ENCODE measurements at places on chromosomes 1 and 21. TPM values are rescaled to one million over a fixed set of nuclear protein-coding genes. Genes with fewer than 3 reads are reported as not detected.

DNA sequence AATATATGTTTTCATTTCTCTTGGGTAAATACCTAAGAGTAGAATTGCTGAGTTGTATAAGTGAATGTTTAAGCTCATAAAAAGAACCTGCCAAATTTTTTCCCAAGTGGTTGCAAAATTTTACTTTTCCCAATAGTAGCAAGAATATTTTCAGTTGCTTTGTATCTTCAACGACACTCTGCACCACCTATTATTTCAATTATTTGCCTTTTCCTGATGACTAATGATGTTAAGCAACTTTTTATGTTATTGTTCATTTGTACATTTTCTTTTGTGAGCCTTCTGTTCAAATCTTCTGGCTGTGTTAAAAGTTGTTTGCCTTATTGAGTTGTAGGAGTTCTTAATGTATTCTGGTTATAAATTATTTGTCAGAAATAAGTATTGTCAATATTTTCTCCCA lies 299.1 kb upstream of the NRIP1 start:
- no peak for DNase-seq

SEMA6C gene
- total RNA-seq, result 3.9 TPM

DNA sequence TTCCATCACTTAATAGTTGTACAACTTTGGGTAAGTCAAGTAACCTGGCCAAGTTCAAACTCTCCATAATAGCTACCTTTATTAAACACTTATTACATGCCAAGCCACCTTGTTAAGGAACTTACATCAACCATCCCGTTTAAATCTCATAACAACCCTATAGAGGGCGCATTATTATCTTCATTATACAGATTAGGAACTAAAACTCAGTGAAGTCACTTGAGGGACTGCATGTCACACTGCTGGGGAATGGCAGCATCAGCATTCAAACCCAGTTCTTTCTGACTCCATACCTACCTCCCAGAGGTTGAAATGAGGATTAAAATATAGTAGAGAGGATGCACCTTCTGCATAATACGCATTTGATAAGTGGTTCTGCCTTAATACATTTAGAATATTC lies 47.1 kb upstream of the PLA2G2C start:
- no peak for DNase-seq

GRCh38 chr1:13667691-13668090 lies 32.3 kb upstream of the PRDM2 start:
- DNase-seq, result no peak

ST6GALNAC3 gene
- total RNA-seq, result 17.1 TPM

Measured in left lung (tissue), 14 donors.